ENCODE measurements at places on chromosomes 4 and X.

GRCh38 chr4:102696758-102697157 lies 64.0 kb downstream of the MANBA start:
- DNase-seq, result no peak

GRCh38 chr4:109560687-109561461 lies 828 bp downstream of the MCUB start:
- DNase-seq, result no peak

- no peak for DNase-seq
Observed at GRCh38 chr4:42489095-42489494, 91.8 kb downstream of the SHISA3 start.

- no peak for DNase-seq
Observed at GRCh38 chr4:61517144-61517543, 317.0 kb downstream of the ADGRL3 start.
